Stimulated activated CD8-positive, alpha-beta memory T cell treated with anti-CD3 and anti-CD28 coated beads, Interleukin-15, amount 100 ng/mL, for 4 hours (primary cell): ENCODE measurements at places on chromosomes 1 and 21.

DNA sequence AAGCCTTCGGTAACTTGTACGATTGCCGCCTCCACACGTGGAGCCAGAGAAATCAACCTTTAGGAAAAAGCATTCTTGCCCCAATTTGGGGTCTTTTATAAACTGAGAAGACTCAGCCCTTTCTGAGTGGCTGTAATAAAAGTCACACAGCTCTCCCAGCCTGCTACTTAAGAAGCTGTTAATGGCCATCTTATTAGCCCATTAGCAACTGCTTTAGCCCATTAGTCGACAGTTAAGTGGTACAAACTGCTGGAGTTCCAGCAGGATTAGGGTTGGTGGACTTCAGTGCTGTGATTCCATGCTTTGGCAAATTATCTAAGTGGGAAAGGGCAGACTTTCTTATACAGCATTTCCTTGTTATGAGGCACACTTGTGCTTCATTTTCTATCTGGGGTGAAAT lies 461.3 kb downstream of the RPS6KC1 start:
- no peak for DNase-seq

DNA sequence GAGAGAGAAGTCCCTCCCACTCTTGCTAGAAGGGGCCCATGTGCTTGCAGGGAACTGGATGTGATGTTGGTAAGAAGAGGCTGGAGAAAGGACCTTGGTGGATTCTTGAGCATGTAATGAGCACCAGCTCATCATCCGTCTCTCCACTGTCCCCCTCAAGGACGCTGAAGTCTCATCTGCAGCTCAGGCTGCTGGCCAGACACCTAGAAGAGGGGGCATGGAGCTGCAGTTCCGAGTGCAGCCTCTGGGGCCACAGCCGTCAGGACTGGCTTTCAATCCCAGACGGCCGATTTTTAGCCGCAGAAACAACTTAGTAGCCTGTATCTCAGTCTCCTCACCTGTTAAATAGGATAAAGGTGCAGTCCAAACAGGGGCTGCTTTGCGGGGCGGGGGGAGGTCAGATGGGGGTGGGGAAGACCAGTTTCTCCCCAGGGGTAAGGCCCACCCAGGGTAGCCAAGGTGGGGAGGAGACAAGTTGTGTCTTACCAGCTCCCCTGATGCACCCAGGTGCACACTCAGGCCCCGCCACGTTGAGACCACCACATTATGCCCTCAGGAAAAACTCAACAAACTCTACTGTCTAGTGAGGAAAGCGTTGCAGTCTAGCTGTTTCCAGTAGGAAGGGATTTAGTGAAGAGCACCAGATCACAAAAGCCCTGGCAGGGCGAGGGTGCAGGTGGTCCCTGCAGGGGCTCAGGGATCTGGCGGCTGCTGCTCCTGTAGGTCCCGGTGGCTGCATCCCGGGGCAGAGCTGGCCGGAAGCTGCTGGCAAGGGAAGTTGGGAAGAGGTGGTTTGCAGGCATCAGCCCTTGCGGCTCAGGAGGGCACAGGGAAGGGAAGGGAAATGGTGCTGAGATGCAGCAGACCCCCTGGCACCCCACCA lies 29.5 kb downstream of the LDLRAP1 start:
- no peak for DNase-seq

GRCh38 chr1:226697151-226697928 lies 41.7 kb downstream of the ITPKB start:
- no peak for DNase-seq

DNA sequence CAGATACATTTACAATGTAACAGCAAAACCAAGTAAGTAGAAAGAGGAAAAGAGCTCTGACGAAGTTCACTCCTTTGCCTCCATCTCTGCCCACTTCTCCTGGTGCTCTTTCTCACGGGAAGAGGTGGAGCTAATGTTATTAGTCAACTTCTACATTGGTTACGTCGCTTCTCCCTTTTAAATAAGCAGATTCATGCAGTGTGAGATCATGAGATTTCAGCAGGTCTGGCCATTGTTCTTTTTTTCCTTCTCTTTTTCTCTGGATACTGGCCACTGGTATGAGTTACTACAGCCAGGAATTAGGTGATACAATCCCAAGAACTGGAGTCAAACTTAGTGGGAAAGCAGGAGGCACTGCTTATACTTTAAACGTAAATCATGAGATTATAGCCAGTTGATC lies 207.1 kb downstream of the AKT3 start:
- DNase-seq = no peak

- DNase-seq = no peak
Measured at GRCh38 chr1:174643206-174643605, 195.4 kb downstream of the GPR52 start.

GRCh38 chr1:103363008-103363365 lies 162.5 kb upstream of the RNPC3 start:
- DNase-seq = no peak

DNA sequence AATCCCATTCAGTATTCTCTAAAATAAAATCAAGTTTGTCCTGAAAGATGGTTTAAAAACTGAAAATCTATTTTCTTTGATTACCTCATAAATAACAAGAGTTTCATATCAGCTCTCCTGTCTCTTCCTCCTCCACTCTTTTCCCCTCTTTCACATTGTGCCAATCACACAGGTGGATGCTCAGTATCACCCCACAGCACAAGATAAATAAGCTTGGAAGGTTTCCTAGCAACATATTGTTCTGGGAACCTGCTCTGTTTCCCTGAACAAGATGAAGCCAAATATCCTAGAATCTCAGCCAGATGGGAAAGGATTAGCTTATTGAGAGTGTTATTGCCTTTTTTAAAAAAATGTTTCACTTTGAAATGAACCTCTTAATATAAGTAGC lies 45.7 kb upstream of the CACYBP start:
- DNase-seq = no peak

DNA sequence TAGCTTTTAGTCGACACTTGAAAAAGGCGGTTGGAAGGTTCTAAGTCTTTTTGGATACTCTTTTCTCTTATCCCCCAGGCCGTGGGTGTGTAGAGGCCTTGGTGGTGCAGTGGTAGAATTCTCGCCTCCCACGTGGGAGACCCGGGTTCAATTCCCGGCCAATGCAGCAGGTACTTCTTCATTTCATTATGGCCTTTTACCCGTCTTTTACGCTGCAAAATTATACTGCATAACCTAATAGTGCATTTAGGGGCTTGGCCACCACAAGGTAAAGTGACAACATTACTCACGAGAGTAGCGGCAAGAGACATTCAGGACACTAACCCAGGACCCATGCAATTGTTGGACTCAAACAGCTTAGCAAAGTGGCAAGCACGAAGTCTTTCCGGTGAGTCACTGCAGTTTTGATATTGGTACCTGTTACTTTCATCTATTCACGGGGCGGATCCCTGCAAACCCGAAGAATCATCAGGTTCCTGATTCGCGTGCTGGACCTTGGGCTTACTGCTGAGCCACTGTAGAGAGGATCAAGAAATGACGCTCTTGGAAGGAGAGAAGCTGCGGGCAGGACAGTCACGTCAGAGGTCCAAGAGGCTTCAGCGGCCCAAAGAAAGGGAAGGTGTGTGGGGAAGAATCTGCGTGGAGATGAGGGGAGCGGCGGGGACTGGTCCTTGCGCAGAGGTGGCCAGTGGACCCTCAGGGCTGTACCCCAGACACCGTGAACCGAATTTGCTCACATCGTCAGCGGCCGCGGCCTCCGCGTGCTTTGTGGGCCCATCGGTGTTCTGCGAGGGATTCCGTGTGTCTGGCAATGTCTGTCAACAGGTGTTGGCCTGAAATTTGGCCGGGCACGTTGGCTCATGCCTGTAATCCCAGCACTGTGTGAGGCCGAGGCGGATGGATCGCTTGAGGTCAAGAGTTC lies 12.9 kb upstream of the RNU1-4 start:
- DNase-seq = no peak

GRCh38 chr1:27357281-27358037 lies 9.3 kb downstream of the MAP3K6 start:
- DNase-seq = peak; percentile 52

DNA sequence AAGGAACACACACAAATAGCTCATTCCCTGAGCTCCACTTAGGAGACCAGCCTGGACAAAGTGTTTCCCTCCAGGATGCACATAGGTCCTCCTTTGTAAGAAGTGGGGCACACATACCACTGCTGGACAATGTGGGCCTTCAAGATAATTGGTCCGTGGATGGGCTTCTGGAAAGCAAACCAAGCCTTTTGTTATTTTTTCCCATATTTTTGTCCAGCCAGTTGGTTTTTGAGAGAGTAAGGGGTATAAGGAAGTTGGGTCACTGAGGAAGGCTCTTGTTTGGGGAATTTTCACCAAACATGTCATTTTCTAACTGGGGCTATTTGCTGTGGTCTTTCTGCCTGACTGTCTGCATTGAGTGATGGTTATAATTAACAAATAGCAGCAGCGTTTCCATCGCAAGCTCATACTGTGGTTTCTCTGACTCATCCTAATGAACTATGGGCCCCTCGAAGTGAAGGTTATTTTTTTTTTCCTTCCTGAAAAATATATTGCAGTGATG lies 306.3 kb upstream of the DUSP10 start:
- DNase-seq = no peak

DNA sequence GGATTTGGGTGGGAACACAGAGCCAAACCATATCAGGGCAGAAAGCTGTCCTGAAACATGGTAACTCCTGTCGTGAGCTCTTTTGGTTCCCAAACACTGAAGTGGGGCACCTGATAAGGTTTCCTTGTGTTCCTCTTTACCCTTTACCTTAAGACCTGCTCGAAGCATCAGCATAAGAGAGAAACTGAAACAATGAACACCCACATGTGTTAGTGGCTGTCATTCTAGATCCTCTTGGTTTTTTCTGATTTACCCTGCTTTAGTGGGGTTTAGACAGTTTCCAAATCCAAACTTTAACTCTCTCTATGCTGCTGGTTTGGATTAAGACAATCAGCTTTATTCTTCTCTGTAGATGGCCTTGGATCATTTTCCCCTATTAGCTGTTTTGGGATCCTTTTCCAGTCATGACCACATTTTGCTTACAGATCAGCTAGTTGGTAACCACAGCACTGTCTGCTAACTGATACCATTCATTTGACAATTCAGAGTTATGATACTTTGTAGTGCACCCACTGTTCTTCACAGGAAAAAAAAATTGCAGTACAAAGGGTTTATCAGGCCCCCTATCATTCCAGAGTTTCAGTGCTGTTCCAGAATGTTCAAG lies 975 bp upstream of the MNDA start:
- DNase-seq = no peak

- DNase-seq = no peak
Measured at GRCh38 chr1:180116964-180117763, 37.5 kb upstream of the QSOX1 start.

GRCh38 chr1:231724041-231724440 lies 97.5 kb downstream of the DISC1 start:
- no peak for DNase-seq

DNA sequence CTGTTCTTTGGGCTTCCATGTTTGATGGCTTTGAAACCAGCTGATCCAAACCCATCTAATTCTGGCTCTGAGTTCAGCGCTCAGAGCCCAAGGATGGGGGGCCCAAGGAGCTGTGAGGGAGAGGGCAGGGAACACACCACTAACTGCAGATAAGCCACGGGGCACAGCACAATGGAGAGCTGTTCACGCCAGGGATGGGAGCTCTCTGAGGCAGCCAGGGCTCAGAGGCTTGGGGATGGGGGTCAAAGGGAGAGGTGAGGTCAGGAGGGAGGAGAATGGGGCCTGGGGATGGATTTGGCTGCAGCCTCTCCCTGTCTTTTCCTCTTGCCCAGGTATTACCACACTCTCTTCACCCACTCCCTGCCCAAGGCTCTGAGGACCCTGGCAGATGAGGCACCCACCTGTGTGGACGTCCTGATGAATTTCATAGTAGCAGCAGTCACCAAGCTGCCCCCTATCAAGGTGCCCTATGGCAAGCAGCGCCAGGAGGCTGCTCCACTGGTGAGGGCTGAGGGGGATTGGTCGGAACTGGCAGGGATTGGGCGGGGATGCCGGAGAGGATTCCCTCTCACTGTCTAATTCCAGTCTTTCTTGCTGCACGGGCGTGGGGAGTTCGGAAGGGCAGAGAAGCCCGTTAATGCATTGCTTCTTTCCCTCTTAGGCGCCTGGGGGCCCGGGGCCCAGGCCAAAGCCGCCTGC lies 11.3 kb downstream of the SLC30A2 start:
- DNase-seq = no peak

DNA sequence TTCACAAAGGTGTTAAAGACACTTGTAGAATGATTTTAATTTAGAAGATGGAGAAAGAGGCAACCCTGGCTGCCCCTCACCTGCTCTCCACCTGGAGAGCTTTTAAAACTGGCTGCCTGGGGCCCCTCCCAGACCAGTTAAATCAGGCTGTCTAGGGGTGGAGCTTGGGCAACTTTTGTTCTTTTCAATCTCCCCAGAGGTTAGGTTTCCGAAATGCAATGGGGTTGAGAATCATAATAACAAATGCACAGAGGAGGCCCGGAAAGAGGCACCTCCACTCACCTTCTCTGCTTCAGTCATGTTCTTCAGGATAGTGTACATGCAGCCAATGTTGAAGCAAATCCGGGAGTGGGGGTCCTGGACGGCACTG lies 400 bp downstream of the NCF2 start:
- DNase-seq = no peak

DNA sequence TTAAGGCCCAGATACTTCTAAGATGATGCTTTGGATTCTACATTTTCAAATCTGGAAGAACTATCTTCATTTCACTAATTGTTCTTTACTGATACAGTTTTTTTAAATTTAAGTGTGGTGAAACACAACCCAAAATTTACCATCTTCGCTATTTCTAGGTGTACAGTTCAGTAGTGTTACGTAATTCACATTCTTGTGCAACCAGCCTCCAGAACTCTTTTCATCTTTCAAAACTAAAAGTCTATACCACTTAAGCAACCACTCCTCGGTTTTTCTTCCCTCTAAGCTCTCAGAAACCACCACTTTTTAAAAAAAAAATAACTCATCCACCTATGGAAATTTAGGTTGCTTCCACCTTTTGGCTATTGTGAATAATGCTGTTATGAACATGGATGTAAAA lies 220.7 kb downstream of the PDE4B start:
- no peak for DNase-seq

DNA sequence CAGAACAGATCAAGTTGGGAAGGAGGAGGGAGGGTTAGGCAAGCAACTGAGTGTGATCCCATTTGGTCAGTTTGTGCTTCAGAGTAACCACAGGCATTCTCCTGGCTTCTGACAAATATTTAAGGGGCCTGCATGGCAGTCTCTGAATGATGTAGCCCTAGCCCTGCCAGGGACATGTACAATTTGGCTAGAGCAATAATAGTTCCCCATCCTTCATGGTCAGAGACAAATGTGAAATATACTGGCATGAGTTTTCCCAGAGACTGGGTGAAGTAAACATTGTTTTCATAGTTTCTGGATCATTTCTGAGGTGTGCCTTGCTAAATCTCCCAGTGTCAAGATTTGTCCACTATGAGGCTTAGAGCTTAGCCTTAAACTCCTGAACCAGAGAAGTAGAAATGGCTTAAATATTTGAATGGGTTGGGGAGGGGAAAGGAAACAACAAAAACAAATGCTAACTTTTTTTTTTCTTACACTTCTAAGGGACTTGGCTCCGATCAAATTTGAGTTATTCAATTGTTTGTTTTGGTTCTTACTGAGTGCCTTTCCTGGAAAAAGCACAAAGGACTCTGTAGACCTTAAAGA lies 42.0 kb upstream of the UBE2U start:
- DNase-seq = no peak

DNA sequence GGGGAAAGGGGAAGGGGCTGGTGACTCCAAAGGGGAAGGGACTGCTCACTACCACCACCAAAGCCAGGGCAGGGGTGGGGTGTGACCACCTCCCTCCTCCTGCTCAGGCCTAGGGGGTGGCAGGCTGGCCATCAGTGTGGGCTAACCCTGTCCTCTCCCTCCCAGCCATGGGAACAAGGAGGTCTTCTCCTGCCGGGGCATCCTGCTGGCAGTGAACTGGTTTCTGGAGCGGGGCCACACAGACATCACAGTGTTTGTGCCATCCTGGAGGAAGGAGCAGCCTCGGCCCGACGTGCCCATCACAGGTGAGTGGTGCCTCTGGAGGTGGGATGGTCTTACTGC lies 5.7 kb downstream of the ZC3H12A start:
- DNase-seq = no peak
